ENCODE measurements at places on chromosomes 16 and 17. TPM values are rescaled to one million over a fixed set of nuclear protein-coding genes. Genes with fewer than 3 reads are reported as not detected.

The AOC3 gene
- 6.9 TPM for total RNA-seq

The TEN1 gene
- total RNA-seq: 12.5 TPM

The CCDC144A gene
- total RNA-seq: 6.5 TPM

The SPATA32 gene
- total RNA-seq: 0.04 TPM

The TBX21 gene
- 0.09 TPM for total RNA-seq

The SKA2 gene
- total RNA-seq: 41.5 TPM

The CTRL gene
- total RNA-seq: 0.66 TPM

The NAGS gene
- 0.58 TPM for total RNA-seq

The CHRNE gene
- 1.5 TPM for total RNA-seq
